ENCODE measurements at places on chromosomes 1 and 21.

- no peak for DNase-seq
Measured at GRCh38 chr21:43936247-43936967, 71.4 kb downstream of the AGPAT3 start.

DNA sequence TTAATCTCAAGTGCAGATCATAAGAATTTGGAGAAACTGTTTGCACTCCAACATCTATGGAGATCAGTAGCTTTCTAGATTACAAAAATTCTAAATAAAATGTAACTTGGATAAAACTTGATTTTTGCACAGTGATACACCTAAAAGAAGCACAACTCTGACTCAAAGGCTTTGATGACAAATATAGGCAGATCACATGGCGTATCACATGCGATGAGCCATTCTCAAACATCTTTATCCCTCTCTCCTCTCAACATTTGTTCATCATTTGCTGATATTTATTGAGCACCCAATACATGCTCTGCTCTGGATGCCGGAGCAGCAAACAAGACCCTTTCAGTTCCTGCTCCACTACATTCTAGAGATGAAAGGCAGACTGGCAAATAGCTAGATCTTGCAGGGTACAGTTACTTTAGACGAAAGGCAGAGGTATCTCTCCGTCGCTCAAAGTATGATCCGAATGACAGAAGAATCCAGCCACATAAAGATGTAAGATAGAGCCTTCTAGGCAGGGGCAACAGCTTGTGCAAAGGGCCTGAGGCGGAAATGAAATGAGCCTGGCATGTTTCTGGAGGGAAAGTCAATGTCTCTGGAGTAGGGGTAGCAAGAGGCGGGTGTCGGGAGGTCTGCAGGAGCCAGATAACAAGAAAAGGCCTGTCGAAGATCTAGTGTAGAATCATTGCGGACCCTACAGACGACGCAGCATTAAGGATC lies 145.8 kb upstream of the ERRFI1 start:
- no peak for DNase-seq

DNA sequence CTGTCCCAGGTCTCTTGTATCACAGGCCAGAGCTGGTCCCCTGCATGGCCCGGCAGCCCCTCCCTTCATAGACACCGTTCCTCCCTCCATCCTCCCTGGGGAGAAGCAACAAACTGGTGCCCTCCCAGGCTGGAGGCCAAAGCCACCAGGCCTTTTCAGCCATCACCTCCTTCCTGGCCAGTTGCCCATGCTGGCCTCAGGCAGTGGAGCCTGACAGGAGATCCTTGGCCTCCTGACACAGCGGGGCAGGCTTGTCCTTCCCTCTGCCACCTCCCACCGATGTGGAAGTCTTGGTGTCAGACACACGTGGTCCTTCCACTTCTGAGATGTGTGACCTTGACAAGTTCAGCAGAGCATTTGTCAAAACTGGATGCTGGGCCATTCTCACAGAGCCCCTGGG lies 206.0 kb downstream of the HIVEP3 start:
- DNase-seq: no peak

DNA sequence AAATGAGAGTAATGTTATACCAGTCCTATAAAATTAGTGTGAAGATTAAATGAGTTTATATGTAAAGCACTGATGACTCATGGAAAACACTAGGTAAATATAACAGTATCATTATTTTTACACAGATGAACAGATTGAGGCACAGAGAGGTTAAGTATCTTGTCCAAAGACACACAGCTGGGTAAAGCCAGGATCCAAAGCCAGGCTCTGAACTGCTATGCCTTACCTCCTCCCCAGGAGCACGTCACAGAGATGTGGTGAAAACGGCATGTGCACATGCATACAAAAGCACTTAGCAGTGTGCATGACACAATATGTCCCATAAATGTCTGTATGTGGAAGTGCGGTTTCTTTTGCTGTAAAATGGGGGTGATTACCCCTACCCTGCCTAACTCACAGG lies 56.9 kb downstream of the MAN1C1 start:
- no peak for DNase-seq

DNA sequence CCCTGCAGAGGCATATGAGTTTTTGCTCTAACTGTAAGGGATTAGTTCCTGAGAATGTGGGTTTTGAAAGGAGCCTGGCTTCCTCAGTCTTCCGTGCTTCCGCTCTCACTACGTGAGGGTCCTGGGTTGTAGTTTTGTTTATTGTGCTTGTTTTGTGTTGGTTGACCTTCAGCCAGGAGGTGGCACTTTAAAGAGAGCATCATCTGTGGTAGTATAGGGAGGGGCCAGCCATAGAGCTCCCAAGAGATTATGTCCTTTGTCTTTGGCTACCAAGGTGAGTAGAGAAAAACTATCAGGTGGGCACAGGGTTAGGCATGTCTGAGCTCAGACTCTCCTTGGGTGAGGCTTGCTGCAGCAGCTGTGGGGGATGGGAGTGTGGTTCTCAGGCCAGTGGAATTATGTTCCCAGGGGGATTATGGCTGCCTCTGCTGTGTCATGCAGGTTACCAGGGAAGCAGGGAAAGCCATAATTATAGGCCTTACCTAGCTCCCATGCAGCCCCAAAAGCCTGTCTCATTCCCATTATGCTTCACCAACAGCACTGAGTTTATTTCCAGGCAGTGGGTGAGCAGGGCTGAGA lies 23.5 kb downstream of the CYP4B1 start:
- no peak for DNase-seq

DNA sequence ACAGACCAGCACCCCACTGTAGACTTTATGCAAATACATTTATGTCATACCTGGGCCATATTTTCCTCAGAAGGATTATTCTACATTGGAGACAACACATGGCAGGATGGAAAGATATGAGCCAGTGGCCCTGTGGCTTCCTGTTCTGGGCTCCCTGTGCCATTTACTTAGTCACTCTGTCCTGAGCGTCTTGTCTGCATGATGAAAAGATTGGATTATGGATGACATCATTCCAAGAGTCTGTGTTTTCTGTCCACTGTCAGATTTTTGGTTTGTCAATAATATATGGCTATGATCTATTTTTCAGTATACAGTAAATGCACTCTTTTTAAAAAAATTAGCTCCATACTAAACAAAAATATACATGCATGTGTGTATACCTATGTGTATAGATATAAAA lies 30.8 kb downstream of the IGSF5 start:
- DNase-seq: no peak

GRCh38 chr1:208551633-208552320 lies 307.6 kb upstream of the PLXNA2 start:
- no peak for DNase-seq

DNA sequence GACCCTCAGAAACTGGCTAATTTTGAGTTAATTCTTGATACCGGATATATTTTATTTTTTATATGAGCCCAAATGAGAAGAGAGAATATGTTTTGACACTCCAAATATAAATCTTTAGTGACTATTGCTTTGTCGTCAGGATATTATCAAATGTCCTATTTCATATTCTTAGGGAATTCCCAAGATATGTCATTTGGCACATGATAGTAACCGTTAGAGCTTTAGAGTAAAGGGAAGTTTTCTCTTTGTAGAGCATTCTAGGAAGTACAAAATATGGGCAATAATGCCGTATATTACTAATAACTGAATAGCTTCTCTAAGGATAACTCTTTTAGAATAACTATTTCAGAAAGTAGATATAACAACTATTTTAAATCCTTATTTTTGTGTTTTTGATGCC lies 8.3 kb upstream of the AMY2B start:
- no peak for DNase-seq
